Activated CD8-positive, alpha-beta memory T cell treated with anti-CD3 and anti-CD28 coated beads for 1 hour (primary cell): ENCODE measurements at places on chromosomes 3 and 15.

DNA sequence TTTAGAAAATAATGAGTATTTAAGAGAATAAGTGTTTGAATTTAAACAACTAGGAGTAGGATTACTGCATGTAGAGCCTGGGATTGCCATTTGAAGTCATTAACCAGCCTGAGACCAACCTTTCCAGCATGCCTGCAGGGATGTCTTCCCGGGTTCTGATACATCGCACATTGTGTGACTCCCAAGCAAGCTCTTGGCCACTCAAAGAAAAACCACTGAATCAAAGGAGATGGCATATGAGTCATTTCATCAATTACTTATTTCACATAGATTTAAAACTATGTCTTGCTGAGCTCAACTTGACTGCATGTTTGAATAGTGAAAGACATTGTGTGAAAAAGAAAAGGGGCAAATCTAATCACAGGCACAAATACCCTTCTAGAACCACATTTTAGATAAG is 15.0 kb upstream of the THBS1 start:
- DNase-seq = no peak

DNA sequence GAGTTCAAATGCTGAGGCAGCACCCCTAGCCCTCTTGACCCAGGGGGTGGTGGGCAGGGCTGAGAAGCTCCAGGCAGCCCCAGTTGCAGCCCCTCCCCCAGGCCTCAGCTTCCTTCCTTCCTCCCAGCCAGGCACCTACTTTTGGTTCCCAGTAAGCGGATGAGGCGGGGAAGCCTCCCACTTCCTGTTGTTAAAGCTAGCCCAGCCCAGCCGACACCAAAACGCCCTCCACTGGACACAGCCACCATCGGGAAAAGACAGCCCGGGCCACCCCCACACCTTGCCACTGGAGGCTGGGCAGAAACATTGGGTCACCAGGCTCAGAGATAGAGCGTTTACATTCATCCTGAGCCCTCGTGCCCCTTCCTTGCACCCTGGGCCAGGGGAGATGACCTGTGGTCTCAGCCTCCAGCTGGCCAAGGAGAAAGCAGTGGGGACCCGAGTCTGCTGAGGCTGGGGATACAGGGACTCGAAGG is 3.5 kb downstream of the DUSP7 start:
- no peak for DNase-seq

DNA sequence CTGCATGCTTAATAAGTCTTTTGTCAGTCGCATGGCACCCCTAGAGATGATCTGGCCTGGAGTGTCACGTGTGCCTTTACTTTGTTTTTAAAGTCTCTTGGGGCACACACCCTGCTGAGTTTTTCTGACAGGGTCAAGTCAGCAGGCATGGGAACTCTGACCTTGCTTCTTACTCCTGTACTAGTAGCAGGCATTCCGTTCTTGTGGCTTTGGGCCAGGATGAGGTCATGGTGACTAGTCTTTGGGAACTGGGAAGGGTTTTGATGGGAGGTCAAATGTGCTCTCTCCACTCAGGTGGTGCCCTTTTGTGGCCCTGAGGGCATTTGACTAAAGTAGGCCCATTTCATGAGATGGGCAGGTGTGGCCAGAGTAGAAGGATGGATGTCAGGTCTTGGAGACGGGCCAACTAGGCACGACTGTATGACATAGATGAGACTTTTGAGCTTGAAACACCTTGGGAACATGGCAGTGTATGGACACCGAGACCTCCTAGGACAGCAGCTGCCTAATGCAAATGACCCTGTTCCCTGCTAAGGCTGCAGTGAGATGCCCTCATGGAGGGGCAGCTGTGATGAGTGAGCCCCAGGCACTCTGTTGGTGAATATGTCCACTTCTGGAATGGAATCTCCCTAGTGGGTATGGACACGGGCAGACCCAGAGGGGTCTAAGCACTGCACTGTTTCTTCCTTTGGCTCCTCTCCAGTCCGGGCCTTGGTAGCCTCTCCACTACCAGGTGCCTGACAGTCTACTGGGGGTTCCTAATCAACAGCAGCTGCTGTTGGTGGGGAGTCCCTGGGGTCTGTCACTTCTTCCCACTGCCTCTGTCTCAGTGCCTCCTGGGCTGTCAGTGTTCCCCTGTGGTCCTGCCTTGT is 16.4 kb downstream of the SRPRB start:
- DNase-seq = no peak

- DNase-seq = no peak
Measured at GRCh38 chr3:49327485-49327884, 12.4 kb downstream of the USP4 start.

- no peak for DNase-seq
Measured at GRCh38 chr3:33758281-33758680, 40.1 kb upstream of the PDCD6IP start.

GRCh38 chr3:194939949-194940770 is 254.5 kb downstream of the FAM43A start:
- DNase-seq = no peak

GRCh38 chr15:57500979-57501576 is 90.6 kb upstream of the MYZAP start:
- no peak for DNase-seq

DNA sequence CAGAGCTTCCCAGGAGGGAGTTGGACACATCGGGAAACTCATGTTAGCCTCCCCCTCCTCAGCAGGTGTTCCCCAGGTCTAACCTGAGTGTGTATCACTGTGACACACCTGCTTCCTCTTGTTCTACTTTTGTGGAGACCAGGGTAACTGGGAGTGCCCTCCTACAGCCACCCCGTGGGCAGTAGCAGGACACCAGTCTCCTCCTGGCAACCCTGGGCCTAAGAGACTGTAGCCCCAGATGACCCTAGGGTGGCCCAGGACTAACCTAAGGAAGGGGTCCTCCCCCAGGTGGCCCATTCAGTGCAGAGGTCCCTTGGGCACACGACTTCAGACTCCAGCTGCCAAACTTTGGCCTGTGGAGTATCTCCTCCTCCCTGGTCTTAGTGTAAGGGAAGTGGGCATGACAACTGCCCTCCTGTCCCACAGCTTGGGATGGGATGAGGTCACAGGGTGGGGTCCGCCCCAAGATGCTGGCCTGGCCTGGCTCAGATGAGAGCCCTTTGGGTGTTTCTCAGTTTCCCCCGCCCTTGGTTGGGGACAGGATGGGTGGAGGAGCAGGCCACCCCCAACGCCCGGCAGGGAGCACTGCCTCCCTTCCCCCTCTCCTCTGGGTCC is 4.8 kb downstream of the CSK start:
- DNase-seq = no peak

DNA sequence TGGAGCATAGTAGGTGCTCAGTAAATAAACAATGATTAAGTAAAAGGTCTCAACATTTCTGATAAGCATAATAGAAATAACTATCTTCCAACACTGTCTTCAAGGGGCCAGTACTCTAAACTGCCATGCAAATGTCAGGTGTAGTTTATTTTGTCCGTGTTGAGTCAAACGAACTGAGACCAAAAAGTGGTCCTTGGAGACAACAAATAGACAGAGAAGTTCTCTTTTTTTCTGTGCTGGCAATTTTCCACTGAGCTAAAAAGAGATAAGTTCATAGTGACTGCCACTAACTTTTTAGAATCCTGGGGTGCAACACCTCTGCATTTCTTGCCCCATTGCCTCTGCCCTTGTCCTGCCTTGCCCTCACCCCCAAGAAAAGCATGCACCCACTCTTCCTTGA is 14.7 kb upstream of the MBNL1 start:
- no peak for DNase-seq

- no peak for DNase-seq
Measured at GRCh38 chr3:148211725-148212124, 486.0 kb upstream of the AGTR1 start.

DNA sequence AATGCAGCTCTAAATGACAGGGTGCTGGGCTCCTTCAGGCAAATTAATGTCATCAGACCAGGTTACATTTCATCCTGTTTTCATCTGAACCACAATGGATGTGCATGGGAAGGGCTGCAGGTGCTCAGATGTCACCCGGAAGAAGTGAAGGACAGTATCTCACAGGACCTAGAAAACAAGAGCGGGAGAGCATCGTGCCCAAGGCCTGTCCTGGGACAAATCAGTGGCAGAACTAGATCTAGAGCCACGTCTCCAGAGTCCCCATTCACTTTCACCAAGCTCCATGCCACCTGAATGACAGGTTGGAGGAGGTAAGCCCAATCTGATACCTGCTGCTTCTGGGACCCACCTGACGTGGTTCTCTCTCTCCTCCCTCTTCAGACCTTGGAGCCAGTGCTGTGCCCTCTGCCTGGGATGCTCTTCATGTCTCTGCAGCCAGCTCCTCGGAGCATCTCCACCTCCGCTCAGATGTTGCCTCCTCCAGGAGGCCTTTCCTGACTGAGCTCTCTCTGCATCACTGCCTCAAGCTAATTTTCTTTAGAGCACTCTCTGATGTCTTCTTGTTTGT is 77.3 kb downstream of the CPN2 start:
- DNase-seq = no peak
